ENCODE measurements at places on chromosomes 7 and 10. TPM values are rescaled to one million over a fixed set of nuclear protein-coding genes. Genes with fewer than 3 reads are reported as not detected.

MOSPD3 gene
- total RNA-seq, result 18.6 TPM

GRID1 gene
- 0.22 TPM for total RNA-seq

H2BK1 gene
- total RNA-seq, result not detected

MCM10 gene
- 28.4 TPM for total RNA-seq

DNA sequence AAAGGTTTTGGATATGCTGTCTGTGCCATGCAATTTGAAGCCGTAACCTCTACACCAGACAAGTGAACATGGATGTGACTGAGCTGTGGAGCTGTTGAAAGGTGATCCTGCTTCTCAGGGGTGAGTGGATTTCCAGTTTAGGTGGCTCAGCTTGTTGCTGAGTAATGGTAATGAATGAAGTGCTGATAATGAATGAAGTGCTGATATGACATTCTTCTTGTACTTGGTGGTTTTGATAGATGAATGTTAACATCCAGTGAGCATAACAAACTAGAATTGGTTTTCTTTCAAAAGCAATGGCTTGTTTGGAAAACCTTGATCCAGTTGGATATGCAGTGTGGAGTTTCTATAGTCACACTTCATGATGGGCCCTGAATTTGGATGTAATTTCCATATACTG, 89.7 kb upstream of the FZD8 start:
- DNase-seq, result no peak

DNA sequence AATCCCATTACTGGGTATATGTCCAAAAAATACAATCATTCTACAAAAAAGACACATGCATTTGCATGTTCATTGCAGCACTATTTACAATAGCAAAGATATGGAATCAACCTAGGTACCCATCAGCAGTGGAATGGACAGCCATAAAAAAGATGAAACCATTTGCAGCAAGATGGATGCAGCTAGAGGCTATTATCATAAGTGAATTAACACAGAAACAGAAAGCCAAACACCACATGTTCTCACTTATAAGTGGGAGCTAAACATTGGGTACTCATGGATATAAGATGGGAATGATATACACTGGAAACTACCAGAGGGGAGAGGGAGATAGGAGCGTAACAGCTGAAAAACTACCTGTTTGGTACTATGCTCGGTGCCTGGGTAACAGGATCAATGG, 154.0 kb downstream of the TMEM26 start:
- no peak for DNase-seq

DNA sequence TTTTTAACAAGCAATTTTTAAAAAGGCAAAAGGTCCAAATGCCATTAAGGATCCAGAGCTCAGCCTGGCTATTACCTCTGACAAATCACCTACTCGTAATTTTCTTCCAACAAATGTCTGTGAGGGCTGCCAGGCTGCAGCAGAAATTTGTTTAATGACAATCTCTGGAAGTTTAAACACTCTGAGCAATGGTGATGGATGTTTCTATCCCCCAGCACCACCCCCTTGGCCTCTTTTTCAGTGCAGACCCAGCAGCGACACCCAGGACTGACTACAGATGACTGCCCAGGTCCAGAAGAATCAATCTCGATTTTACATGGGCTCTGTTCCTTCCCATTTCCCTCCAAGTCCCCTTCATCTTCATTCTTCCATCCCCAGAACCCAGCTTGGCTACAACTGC, 201.4 kb upstream of the AOAH start:
- no peak for DNase-seq

DNA sequence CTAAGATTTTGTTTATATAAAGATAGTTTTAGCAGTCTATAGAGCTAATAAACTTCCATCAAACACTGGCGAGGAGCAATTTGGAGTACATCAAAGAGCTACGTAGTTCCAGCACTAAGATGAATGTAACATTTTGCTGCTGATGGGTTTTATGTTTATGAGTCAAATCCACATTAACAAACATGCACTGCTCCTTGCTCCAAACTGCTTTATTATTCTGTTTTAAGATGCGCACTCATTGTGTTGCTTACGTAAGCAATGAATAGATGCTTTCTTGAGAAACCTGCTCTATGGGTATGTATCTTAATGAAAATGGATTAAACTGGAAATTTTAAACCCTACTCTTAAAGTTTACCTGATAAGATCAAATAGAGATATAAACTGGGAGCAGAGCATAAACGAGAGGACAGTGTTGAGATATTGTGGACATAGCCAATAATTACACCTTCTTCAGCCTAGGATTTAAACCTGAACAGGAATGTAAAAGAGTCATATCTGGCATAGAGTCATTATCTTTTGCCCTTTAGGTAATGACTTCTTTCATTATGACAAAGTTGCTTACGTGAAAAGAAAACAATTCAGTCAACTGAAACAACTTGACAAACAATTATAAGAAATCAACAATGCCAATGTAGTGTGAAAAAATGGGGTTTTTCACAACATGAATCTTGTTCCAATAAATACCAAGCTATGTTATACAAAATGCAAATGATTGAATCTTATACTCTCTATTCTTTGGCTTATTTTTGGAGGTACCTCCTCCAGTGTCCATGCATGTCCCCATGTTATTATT, 153.5 kb upstream of the MTPN start:
- no peak for DNase-seq

GRCh38 chr10:58438986-58439385, 53.8 kb downstream of the TFAM start:
- DNase-seq, result no peak

- DNase-seq, result no peak
Measured at GRCh38 chr10:13613519-13613918, 26.8 kb downstream of the PRPF18 start.

DNA sequence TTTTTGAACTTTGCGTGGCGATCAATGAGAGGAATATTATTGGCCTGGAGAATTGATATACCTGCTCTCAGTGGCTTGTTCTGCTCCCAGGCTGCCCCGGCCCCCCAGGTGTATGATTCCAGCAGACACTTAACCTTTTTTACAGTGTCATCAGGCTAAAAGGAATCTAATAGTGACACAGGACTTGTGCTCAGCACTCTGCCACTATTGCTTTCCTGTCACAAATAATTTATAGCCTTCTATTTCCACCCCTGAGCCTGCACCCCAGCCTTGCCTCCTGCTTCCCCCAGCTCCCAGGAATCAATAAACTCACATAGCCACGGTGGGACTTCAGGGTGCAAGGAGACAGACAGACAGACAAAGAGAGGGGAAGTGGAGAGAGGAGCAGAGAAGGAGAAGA, 28.3 kb downstream of the PAX2 start:
- no peak for DNase-seq

DNA sequence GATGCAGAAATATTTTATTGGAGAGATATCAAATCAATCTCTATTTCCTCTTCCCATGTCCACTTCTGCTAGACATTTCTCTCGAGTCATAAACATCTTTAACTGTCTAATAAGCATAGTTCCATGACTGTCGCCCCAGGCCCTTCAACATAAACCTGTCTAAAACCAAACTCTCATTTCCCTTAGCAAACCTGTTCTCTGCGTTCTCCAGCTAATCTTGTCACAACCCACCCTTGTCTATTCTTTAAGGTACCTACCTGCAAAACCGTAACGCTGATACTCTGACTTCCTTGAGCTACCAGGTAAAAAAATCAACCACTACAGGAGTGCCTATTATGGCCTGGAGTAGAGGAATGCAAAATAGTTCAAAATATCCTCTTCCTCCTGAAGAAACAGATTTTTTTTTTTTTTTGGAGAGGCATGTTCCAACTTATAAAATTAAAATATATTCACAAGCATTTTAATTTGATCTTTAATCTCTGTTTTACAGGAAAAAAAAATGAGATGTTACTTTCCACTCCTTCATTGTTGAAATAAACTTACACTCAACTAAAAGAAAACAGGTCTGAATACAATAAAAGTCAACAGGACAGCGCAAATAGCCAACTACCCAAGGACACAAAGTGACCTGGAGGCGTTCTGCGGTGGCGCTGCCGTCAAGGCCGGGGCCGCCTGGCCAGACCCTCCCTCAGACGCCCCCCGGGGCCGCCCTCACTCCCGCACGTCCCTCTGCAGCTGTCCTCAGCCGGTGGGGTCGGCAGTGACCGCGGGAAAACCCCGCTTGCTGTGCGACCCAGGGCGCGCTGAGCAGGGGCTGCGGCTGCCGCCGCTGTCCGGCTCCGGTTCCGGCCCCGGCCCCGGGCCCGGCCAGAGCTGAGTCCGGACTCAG, 765 bp downstream of the SLC25A40 start:
- peak; percentile 77 for DNase-seq

- peak; percentile 64 for DNase-seq
Measured at GRCh38 chr7:101998906-101999240, 181.4 kb downstream of the CUX1 start.

DNA sequence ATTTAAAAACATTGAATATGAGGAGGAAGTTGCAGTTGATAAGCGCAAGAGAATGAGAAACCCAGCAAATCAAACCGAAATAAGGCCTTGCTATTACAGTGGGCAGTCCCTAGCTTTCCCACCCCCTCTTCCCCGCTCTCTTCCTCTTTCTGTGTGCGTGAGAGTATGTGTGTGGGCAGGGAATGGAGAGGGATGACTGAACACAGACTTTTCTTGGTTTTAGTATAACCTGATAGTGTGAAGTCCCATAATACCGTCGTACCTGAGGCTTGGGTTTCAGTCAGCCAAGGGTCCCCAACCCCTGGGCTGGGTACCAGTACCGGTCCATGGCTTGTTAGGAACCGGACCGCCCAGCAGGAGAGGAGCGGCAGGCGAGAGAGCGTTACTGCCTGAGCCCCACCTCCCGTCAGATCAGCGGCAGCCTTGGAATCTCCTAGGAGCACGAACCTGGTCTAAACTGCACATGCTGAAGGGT, 255.3 kb downstream of the CELF2 start:
- DNase-seq, result no peak

Data from H7 (cell line).